ENCODE measurements at places on chromosomes 2 and 18. TPM values are rescaled to one million over a fixed set of nuclear protein-coding genes. Genes with fewer than 3 reads are reported as not detected.

DNA sequence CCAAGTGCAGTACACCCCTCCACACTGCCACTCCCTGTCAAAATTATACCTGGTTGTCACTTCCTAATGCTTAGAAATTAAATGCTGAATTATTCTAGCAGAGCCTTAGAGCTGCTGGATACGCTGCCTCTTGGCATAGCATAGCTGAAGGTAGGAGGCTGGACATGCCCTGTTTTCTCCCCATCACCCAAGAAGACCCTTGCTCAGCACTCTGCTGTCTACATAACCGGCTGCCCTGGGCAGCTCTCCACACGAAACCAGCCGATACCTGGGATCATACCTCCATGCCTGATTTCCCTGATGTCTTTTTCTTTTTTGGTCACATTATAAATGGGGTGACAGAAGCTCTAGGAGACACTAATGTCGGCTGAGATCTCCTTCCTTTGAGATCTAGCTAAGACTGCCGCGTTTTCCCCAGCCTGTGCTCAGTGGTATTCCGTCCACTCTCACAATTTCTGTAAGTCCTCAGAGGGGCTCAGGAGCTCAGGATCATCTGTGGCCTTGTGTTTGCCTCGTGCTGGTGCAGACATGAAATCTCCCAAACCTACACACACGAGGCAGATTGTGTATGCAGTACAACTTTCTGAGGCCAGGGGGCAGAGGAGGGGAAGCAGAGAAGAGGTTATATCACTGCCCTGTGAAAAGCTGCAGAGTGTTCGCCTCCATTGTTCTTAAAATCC, 13.5 kb upstream of the ZAP70 start:
- DNase-seq = peak; percentile 60

GRCh38 chr18:13120255-13120654, 98.3 kb upstream of the LDLRAD4 start:
- no peak for DNase-seq

- peak; percentile 43 for DNase-seq
Observed at GRCh38 chr2:150403457-150403856, 84.0 kb downstream of the RND3 start.

DNA sequence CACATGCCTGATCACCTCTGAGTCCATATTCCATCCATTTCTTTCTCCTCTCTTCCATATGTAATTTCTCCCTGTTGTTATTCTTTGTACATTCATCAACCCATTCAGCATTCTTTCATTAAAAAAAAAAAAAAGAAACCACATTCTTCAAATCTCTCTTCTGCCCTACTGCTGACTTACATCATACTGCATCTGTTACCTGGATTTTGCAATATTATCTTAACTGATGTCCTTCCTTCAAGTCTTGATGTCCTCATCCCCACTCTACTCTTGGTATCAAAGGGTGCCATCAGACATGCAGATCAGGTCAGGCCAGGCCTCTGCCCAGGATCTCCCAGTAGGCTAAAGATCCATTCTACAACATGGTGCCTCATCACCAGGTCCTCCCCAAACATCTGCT, 90.6 kb downstream of the SGPP2 start:
- DNase-seq = no peak

DNA sequence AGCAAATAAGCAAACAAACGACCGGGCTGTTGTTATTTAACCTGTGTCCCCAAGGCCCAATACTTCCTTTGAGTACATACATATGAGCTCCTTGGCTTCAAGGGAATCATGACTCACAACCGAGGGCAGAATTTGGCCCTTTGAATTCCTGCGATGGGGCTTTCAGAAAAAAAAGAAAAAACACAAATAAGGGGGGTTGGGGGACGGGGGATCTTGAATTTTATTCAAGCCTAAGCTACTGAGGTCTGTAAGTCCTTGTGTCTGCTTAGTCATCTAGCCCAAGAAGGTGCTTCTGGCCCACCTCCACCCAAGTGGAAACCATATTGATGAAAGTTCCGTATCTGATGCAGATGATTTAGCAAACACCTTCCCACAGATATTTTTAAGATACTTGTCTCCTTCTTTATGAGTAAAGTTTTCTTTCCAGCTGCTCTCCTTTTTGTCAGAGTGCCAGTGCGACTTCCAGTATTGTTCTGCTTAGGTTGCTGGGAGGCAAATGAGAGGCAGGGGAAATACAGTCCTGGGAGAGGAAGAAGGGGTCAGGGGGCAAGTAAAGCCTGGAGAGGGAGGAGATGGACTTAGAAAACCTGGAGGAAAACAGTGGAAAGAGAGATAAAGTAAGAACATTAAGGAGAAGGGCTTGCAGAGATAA, 169.6 kb downstream of the ZEB2 start:
- DNase-seq = no peak

GRCh38 chr2:205675861-205676516, 6.3 kb upstream of the NRP2 start:
- DNase-seq = peak; percentile 81

- no peak for DNase-seq
Observed at GRCh38 chr2:172196768-172197431, 94.2 kb upstream of the DLX2 start.

DNA sequence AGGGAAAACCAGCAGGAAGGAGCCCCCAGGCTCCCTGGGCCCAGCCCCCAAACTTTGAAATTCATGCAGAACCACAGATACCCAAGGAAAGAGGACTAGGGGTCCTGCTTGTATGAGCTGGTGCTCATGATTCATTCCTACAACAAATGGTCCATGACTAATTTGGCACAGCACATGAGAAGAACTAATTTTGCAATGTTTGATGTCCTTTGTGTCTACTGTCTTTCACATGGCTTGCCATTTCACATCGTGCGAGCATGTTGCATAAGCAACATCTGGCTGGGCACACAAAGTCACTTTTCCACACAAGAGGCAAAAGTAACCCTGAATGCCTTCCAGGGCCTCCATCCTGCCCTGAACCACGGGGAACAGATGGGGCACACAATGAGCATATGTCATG, 149.6 kb upstream of the APCDD1 start:
- DNase-seq = peak; percentile 60

- no peak for DNase-seq
Observed at GRCh38 chr2:118065015-118065706, 23.1 kb upstream of the INSIG2 start.

DNA sequence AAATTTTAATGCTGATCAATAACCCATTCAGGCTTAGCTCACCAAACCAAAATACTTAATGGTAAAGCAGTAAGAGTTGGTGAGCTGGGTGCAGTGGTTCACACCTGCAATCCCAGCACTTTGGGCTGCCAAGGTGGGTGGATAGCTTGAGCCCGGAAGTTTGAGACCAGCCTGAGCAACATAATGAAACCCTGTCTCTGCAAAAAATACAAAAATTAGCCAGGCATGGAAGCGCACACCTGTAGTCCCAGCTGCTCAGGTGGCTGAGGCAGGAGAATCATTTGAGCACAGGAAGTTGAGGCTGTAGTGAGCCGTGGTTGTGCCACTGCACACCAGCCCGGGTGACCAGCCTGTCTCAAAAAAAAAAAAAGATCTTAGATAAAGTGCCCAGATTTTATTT, 35.7 kb upstream of the MPP4 start:
- DNase-seq = no peak

DNA sequence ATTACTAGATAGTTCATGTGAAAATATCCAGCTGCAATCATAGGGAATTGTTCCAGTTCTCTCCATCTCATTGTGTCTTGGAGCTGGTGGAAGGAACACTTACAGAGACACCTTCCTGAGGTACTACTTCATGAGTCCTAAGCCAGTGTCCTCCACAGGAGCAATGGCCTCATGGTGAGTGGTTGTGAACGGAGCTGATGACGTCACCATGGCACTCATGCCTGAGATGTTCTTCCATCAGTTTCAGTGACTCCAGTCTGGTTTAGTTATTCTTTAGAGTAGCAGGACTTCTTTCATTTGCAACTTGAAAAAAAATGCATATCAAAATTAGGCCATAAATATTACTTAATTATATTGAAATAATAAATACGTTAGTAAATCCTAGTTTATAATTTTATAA, 418.6 kb downstream of the ZNF521 start:
- DNase-seq = no peak

DNA sequence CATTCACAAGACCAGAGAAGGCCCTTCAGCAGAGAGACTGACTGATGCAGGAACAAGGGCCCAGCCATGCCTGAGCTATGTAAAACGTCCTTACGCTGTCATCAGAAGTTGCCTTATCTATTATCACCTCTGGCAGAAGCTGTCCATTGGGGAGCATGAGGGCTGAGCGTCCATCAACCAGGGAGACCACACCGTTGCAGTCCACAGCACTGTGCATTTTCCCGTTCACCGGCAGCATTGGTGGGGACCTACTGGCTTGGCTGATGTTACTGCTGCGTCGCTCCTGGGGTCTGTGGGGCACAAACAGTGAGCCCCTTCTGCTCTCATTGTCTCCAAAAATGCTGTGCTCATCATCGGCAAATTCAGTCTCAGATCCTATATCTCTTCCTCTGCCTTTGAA, 91.4 kb downstream of the SCN9A start:
- no peak for DNase-seq

GRCh38 chr18:57813245-57813644, 10.1 kb upstream of the ATP8B1 start:
- peak; percentile 77 for DNase-seq

DNA sequence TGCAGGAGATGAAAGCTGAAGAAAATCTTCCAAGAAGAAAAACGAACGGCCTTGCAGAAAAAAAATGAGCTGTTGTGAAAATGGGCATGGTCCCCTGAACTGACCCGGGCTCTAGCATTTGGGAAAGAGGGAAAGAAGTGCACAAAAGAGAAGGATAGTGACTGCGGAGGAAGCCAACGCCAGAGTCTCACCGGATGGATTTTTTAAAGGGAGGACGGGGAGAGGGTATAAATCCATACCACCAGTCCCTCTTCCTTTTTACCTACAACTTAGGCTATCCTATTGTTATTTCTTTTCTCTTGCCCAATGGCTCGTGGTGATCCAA, 601 bp downstream of the WDR35 start:
- no peak for DNase-seq

DNA sequence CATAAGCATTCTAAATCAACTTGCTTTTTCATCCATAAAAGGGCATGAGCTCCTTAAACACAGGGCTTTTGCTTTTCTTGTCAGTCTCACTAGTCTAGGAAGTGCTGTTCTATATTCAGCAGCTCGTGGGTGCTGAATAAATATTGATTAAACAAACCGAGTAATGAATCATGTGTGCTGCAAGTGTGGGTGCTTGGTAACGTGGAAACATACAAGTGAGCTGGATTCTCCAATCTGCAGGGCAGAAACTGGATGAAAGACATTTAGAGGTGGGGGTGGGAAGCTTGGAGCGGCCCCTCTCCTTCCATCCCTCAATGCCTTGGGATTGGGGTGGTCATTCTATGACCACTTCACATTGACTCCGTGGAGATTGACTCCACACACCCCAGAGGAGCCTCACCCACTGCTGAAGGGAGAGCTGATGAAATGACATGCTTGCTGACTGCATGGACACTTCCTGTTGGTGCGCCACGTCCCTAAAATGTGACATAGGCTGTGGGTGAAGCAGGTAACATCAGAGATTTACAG, 114.6 kb downstream of the DOCK10 start:
- no peak for DNase-seq

- no peak for DNase-seq
Observed at GRCh38 chr18:52426041-52426440, 86.0 kb downstream of the DCC start.

DNA sequence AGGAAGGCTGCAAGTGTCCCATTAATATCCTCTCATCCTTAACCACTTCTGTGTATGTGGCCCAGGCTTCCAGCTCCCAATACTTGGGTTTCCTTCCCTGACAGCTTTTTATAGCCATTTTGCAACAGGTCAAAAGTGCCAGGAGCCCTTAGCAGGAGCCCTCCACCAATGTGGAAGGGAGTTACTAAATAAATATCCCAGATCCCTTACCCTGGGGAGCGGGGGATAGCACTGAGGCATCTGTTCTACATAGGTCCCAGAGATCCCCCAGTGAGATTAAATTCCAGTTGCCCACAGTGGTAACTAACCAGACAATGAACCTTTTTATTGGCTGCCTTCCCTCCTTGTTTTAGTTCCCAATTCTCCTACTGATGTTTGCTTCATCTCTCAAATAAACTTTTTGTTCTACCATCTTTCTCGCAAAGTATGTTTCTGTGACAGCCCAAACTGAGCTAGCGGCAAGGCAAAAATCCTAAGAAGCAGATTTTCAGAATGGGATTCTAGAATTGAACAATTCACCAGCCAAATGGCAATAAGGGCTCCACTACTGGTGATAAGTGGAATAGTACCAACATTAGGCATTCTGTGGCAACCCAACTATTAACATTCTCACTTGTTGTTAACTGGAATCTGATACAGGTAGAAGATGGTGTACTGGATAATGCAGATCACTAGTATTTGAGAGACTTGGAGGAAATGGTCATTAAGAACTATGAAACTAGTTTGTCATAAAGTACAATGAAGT, 83.9 kb upstream of the MAPRE2 start:
- peak; percentile 84 for DNase-seq

DNA sequence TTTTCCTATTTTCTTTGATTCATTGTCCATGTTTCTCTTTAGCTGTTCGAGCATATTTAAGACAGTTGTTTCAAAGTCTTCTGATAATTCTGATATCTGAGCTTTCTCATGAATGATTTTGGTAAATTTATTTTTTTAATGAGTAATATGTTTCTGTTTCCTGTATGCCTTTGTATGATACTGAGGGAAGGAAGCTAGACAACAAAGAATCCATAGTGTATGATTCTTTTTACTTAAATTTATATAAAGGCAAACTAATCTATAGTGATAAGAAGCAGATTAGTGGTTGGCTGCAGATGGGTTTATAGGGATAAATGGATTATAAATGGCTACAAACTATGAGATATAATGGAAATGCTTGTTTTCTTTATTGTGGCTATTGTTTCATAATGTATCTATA, 352.7 kb upstream of the CDH2 start:
- DNase-seq = no peak

DNA sequence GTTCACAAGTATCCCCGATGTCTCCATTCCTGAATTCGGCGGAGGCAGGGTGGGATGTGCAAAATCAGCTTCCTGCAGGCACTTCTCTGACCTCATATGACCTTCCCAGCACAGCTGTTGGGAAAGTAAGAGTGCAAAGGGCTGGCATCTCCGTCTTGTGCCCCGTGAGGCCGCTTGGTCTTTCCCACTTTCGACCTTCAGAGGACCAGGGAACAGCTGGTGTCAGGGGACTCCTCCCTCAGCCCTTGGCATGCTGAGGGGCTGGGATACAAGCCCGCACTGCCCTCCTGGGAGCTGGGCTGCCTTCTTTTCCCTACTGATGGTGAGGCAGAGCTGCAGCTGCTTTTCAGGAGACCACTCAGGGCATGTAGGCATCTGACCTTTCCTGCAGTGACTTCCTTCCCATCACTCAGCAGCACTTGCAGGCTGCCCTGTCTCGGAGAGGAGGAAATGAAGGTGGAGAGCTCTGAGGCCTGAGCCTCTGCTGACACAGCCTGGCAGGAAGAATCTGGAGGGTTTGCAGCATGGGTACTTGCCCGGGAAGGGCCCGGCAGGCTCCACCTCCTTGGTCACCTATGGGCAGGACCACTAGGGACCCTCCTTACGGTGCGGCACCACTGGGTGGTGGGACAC, 277.2 kb upstream of the HS6ST1 start:
- no peak for DNase-seq

The GAREM2 gene
- 0.97 TPM for total RNA-seq

The TDRD15 gene
- not detected for total RNA-seq

The LIPG gene
- 0.86 TPM for total RNA-seq

The CFAP65 gene
- not detected for total RNA-seq

The LHCGR gene
- under 0.01 TPM for total RNA-seq

The TUBA3E gene
- total RNA-seq = not detected

The PLCD4 gene
- 2.2 TPM for total RNA-seq

The RIT2 gene
- not detected for total RNA-seq

The NEU4 gene
- total RNA-seq = not detected

The SLC23A3 gene
- 0.64 TPM for total RNA-seq

The CDH2 gene
- total RNA-seq = 89.2 TPM

The SH3BP4 gene
- total RNA-seq = 115 TPM

The RASGRP3 gene
- total RNA-seq = 12.1 TPM

The DNAH7 gene
- under 0.01 TPM for total RNA-seq

The MDH1B gene
- 1.3 TPM for total RNA-seq

The TGIF1 gene
- total RNA-seq = 114 TPM

Data from fibroblast of villous mesenchyme (primary cell).